Bronchial epithelial cell (primary cell): ENCODE measurements at places on chromosomes 1 and 21.
A peak's percentile ranks its signal among the peaks of the same experiment; 100 is the strongest.

- DNase-seq, result peak; percentile 13
Observed at GRCh38 chr1:99250728-99251127, 13.6 kb upstream of the PLPPR4 start.

DNA sequence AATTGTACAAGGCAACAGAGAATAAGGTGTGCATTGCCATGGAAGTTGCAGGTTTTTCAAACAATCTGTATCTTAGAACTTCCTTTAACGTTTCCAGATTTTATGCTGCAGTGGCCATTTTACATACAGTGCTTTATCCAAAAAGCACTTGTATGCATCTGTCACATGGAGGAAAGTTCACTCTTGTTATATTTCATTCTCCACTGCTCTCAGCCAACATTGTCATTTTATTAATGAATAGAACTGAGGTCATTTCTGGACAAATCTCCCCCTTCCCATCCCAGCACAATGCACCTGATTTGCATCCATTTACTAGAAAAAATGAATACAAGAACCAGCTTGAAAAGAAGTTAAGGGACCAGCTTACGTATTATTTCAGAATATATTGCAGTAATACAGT is 342.0 kb downstream of the USP25 start:
- DNase-seq, result no peak

DNA sequence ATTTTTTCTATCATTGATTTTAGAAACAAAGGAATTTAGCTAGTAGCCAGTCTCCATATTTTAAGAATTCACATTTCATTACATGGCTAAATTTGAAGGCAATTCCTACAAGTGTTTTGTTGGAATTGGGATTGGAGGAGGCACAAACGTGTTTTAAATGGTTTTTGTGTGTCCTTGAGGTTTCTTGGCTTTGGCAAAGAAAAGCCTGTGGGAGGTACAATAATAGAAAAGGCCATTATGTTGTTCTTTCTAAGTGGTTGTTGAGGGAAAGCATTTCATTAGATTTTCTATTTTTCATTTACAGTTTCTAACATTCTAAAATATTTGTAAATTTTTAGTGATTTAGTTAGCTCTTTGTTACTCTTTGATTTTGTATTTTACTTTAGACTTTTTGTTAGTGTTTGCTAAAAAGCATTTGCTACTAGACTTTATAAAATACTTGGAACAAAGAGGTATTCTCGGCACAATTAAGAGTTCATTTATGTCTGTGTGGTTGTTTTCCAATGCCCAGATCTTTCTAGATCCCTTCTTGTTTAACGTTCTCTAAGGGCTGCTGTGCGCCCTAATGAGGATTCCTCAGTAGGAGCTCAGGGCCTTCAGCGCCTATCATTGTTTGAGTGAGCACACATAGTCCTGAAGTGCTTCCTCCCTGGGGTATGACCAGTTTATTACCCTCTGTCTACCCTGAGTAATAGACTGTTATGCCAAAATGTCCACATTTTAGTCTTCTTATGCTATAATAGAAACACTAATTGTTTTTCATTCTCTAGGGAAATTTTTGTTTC is 70.0 kb upstream of the KIAA1614 start:
- DNase-seq, result no peak

- DNase-seq, result no peak
Observed at GRCh38 chr21:37804001-37804400, 112.3 kb downstream of the KCNJ6 start.

GRCh38 chr1:21705303-21705980 is 36.3 kb upstream of the RAP1GAP start:
- DNase-seq, result no peak

- DNase-seq, result peak; percentile 36
Observed at GRCh38 chr1:33443080-33443704, 12.3 kb upstream of the PHC2 start.

GRCh38 chr21:43298546-43299440 is 128.1 kb downstream of the SIK1 start:
- DNase-seq, result no peak

GRCh38 chr1:112172294-112172882 is 182.9 kb upstream of the KCND3 start:
- peak; percentile 63 for DNase-seq

GRCh38 chr1:89557956-89558355 is 33.3 kb downstream of the LRRC8B start:
- DNase-seq, result peak; percentile 18

DNA sequence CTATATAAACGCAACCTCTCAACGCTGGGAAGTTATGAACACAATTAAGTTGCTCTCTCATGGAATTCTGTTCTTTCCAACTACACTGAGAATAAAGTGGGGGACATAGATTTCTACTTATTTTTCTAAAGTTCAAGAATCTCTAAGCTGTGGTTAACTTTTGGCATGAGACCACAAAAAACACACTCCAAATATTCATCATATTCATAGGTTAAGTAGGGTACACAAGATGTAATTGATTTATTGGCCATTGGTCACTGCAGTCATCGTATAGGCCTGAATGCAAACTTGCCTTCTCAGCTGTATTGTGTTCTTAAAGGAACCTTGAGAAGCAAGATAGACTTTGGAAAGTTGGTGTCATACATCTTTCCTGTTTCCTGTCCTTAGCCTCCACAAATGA is 40.3 kb downstream of the PRRX1 start:
- no peak for DNase-seq

DNA sequence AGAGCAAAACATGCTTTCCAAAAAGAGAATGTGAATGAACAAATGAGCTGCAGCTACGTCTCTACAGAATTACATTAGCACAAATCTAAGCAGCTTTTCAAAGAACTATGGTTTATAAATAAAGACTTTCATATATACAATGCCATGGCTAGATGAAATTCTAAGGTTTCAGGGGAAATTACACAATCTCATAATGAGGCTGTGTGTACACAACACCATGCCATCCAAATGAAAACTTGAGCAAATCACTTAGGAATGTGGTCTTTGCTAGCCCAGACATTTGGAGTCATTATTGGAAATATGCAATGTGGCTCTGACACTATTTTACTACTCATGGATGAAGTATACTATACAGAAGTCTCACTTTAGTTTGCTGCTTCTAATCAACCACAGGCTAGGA is 37.5 kb downstream of the SPAG17 start:
- peak; percentile 94 for DNase-seq

GRCh38 chr1:179788259-179788658 is 45.2 kb downstream of the FAM163A start:
- DNase-seq, result no peak

GRCh38 chr1:54114955-54115354 is 37.8 kb downstream of the CDCP2 start:
- DNase-seq, result no peak

DNA sequence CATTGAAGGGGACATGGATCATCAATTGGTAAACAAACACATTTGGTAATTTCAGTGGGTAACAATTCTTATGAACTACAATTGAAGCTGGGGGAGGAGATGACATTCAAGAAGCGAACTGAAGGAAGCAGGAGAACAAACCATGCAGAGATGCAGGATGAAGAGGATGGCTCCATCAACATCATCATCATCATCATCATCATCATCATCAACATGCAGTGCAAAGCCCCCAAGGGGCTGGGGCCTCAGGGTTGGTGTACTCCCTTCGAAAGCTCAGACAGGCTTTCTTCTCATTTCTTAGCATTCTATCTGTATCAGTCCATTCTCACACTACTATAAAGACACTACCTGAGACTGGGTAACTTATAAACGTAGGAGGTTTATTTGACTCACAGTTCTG is 105.8 kb downstream of the DUSP10 start:
- no peak for DNase-seq

- DNase-seq, result no peak
Observed at GRCh38 chr21:46286648-46287002, 483 bp downstream of the YBEY start.

DNA sequence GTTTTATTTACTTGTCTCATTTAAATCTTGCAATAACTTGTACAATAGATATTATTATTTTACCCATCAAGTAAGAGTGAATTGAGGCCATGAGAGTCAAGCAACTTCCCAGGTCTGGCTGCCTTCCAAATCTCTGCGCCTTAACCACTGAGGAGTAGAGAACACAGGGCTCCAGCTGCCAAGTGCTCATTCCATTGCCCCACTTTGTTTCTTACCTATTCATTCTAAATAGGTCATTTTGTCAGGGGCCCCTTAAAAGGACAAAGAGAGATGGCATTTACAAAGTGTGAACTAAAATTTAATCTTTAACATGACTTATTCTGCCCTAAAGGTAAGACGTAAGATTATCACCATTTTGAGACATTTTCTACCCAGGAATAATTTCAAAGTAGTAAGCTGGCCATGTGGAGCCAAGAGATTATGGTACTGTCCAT is 3.5 kb downstream of the PPP1R15B start:
- peak; percentile 47 for DNase-seq

GRCh38 chr1:76611770-76612445 is 255.4 kb upstream of the ST6GALNAC5 start:
- DNase-seq, result no peak

GRCh38 chr1:201022493-201022819 is 1.1 kb downstream of the KIF21B start:
- DNase-seq, result no peak

- peak; percentile 84 for DNase-seq
Observed at GRCh38 chr1:23562137-23562876, 3.0 kb upstream of the ID3 start.

DNA sequence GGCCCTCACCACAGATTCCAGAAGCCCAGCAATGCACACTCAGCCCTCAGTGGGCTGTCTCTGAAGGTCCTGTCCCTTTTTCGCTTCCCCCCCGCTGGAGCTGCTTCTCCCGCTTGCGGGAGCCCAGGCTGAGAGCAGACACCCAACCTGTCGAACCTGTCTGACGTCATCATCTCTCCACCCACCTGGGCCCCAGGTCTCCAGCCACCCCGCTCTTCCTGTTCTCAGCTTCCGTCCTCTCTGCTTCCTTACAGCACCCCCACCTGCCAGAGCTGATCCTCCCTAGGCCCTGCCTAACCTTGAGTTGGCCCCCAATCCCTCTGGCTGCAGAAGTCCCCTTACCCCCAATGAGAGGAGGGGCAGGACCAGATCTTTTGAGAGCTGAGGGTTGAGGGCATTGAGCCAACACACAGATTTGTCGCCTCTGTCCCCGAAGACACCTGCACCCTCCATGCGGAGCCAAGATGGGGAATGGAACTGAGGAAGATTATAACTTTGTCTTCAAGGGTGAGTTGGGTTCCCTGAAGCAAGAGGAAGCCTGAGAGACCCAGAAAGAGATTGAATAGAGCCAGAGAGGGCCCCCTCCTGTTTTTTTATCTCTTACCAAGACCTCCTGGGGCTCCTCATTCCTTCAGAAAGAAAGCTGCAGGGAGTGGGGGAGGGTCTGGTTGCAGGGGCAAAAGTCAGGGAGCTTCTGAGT is at the start of gene RAB25:
TSS of gene RAB25 (plus strand) at position 224 of the 700 bp plus-strand sequence. CDS start at position 465, 241 bp downstream.
- peak; percentile 88 for DNase-seq

GRCh38 chr1:157542676-157543075 is 9.6 kb downstream of the FCRL5 start:
- DNase-seq, result no peak

GRCh38 chr1:94071976-94072375 is 49.0 kb downstream of the ABCA4 start:
- DNase-seq, result no peak

GRCh38 chr1:167995038-167995437 is 58.2 kb upstream of the MPC2 start:
- DNase-seq, result no peak

DNA sequence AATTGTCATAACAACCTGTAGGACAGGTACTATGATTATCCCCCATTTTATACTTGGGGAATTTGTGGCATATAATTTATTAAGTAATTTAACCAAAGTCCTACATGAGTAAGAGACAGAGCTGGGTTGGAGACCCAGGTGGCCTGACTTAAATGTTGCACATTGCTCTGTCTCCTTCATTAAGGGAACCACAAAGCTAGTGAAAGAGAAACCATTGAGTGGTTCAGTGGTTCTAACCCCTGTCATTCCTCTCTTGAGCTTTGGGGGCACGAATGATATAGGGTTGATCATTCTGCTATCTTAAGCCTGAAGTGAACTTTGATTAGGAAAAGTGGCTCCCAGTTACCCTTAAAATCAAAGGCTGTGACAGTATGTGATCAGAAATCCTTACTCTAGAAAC is 5.3 kb upstream of the MAP3K7CL start:
- DNase-seq, result no peak

- DNase-seq, result peak; percentile 33
Observed at GRCh38 chr21:34074283-34075090, 1.1 kb downstream of the MRPS6 start.

GRCh38 chr1:197391303-197392226 is 123.5 kb downstream of the CRB1 start:
- DNase-seq, result no peak

- DNase-seq, result peak; percentile 76
Observed at GRCh38 chr1:111541721-111542120, 38.3 kb upstream of the ADORA3 start.

- DNase-seq, result peak; percentile 35
Observed at GRCh38 chr21:41168391-41169257, 664 bp downstream of the BACE2 start.

DNA sequence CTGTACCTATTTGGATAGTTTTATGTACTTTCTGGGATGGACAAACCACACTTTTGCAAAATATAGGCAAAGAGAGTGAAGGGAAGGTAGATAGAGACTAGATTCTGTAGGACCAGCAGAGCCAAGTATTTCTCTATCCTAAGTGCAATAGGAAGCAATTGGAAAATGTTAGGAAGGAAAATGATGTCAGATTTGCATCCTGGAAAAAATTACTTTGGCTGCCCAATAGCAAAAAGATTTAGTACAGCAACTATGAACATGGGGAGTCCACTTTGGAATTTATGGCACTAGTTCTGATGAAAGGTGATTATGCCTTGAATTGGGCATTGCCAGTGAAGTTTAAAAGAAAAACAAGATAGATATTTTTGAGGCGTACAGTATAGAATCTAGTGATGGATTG is 50.7 kb upstream of the CACYBP start:
- no peak for DNase-seq

DNA sequence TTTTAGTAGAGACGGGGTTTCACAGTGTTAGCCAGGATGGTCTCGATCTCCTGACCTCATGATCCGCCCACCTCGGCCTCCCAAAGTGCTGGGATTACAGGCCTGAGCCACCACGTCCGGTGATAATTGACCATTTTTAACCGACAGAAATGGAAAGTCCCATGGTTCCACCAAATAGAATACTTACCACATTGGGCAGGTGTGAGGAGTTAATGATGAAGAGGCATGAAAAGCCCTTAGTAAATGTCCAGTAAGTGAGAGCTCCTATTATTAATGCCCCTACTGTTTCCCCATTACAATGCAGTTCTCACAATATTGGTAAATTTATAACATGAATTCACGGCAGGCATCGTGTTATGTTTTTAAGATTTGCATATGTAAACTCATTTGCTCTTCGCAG is 8.1 kb upstream of the GCLM start:
- DNase-seq, result no peak

- DNase-seq, result no peak
Observed at GRCh38 chr1:41277371-41277975, 35.4 kb upstream of the SCMH1 start.

GRCh38 chr1:36884801-36885200 is 149.5 kb downstream of the GRIK3 start:
- DNase-seq, result no peak
